ENCODE measurements at places on chromosomes 6 and 20.

DNA sequence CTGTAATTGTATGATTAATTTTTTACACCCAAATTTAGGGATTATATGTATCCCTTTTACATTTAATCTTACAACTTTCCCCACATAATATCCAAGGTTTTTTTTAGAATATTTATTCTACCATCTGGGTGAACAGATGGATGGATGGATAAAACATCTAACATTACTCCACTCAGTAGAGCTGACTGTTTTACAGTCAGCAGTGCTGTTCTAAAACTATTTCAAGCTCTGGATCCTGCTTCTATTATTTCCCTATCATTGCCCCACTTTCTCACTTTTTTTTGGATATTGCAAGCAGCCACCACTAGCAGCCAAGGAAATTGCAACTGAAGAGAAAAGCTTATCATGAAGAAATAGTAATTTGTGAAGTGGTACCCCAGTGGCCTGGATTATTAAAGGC lies 173.7 kb downstream of the ARHGAP18 start:
- DNase-seq, result no peak

GRCh38 chr20:47035026-47035590 lies 140.5 kb downstream of the EYA2 start:
- DNase-seq, result no peak

- no peak for DNase-seq
Measured at GRCh38 chr6:53009056-53009455, 14.0 kb upstream of the GSTA4 start.

DNA sequence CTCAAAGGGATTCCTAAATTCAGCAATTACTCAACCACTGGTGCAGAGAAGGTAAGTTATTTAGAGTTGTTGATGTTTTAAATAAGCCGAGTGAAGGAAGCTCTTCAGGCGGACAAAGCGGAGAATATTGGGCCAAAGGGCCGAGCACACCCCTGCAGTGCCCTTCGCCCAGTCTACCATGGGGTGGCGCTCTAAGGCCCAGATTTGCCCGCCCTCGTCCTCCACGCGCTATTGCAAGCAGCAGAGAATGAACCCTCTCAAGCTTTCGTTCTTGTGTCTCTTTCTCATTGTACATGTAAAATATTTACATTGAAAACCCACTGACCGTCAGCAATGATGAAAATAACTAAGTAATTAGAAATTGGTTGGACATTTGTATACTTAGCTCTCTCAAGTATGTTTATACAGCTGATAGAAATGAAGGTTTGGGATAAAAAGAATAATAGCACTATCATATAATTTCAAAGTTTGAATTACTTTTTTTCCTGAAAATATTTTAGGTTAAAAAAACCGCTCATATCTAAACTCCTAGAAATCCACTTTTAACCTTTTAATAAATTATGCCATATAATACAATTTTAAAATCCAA lies 195.0 kb upstream of the CEP162 start:
- DNase-seq, result peak; percentile 84

DNA sequence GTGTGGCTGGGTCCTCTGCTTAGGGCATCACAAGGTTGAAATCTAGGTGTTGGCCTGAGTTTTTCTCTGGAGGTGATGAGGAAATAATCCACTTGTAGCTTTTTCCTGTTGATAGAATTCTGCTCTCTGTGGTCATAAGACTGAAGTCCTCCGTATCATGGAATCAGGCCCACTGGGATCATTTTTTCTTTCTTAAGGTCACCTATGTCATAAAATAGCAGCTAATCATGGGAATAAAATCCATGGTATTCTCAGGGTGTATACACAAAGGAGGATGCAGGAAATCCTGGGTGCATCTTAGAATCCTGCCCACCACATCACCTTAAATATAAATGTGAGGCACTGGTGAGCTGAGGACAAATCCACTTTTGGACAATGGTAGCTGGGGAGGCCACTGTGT lies 72.7 kb downstream of the PRDM1 start:
- DNase-seq, result no peak

DNA sequence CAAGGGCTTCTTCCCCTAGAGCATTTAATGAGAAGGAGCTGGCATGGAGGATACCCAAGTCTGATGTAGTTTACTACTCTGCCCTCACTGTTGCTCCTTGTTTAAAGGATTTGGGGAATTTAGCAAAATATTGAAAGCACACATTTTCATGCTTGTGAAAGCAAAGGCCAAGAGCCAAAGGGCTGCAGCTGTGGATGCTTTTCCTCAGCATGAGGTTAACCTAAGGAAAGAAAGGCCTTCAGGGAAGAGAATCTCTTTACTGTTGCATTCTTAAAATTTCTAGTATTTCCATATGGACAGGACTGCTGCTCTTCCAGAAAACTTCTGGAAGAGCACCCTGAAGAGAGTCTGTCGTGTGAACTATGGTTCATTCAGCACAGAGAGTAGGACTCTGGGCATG lies 45.9 kb upstream of the SASH1 start:
- no peak for DNase-seq

DNA sequence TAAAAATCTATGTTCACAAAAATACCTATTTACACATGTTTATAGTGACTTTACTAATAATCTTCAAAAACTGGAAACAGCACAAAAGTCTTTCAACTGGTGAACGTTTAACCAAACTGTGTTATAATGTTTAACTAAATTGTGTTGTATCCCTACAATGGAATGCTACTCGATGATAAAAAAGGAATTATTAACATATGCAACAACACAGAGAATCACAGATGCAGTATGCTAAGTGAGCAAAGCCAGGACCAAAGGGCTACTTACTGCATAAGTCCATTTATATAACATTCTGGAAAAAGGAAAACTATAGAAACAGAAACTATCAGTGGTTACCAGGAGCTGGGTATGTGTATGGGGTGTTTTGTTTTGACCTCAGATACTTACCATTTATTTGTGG lies 602.2 kb upstream of the BTBD3 start:
- no peak for DNase-seq

GRCh38 chr6:30202366-30202765 lies 10.8 kb downstream of the TRIM26 start:
- DNase-seq, result no peak

DNA sequence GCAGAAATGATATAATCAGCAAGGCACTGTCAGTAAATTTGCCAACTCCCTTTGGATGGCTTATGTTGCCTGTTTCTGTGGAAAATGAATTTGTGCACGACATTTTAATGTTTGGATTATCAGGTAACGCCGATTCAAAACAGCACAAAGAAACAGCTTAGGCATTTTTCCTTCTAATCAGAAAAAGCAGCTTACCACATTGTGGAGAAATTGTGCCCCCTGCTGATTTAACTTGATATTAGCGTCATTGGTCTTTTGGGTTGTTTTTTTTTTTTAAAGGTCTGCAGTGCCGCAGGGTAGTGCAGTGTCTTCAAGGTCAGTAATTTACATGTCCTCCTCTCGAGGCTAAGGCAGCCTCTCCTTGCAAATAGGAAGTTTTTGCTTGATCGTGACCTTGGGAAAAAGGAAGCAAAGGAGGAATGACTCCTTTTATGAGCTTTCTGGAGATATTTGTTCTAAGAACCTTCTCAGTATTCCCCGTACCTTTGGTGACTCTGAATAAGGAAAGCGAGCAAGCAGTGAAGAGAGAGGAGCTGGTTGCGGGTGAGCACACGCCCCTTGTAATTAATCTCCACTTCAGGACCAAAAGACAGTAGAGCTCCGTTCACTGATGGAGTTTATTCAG lies 79.1 kb downstream of the ELOVL4 start:
- peak; percentile 71 for DNase-seq

DNA sequence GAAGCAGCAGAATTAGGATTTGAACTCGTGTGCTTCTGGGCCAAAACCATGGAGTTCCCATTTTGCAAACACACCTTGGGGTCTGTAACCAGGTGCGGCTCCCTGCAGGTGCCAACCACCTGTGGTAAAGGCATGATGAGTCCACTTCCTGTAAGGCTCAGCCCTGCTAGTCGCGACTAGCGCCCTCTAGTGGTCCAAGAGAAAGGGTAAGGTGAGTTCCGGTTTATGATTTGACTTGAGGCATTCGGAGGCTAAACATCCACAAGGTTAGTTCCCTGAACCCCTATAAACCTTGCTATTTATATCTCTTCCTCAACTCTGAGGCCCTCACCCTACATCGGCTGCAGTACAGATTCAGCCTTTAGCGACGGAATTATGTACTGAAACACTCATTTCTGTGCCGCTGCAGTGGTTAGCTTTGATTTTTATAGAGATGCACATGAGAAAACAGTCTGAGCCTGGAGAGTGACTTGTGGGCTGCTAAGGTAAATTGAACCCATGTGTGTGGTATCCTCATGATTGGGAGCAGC lies 173.4 kb downstream of the PLCB1 start:
- DNase-seq, result peak; percentile 47

- DNase-seq, result no peak
Measured at GRCh38 chr6:49205526-49205925, 257.5 kb downstream of the MMUT start.

DNA sequence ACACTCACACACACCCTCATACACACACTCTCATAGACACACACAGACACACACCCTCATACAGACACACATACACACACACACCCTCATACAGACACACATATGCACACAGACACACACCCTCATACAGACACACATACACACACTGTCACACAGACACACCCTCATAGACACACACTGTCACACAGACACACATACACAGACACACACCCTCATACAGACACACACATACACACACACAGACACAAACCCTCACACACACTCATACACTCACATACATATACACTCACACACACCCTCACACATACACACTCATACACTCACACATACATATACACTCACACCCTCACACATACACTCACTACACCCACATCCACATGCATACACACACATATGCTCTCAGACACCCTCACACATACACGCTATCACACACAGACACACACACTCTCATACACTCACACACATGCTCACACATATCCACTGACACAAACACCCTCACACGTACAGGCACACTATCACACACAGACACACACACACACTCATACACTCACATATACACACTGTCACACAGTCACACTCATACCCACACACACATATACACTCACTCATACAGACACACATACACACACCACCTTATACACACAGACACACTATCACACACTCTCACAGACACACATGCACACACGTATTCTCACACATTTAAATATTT lies 9.1 kb downstream of the ADIG start:
- no peak for DNase-seq

DNA sequence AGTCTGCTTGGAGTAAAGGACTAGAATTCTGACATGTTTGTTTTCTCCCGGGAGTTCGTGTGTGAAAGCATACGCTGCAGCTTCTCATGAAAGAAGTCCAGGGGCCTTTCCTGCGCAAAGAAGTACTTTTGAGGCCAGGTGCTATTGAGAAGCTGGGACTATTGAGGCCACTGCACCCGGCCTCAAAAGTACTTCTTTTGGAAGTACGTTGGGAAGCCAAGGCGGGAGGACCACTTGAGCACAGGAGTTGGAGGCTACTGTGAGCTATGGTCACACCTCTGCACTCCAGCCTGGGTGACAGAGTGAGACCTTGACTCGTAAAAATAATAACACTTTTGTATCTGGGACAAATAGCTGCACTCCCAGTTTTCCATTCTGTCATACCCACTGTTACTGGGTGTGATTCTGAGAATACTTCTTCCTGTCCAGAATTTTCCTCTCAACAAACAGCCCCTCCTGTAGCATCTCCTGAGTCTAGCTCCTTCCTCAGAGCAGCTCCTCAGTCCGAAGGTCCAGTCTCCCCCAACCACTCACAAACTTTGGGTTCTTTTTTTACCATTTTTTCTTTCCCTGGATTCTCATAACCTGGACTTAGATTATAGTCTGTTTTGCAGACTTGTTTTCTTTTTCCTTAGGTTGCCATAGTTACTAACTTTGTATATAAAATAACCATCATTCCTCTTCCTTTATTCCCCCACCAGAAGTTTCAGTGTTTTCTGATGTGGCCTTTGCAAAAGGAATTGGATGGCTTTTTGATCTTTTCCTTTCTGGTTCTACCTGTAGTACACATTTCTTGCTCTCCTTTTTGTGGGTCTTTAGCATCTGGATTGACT lies 12.7 kb downstream of the STK35 start:
- no peak for DNase-seq

DNA sequence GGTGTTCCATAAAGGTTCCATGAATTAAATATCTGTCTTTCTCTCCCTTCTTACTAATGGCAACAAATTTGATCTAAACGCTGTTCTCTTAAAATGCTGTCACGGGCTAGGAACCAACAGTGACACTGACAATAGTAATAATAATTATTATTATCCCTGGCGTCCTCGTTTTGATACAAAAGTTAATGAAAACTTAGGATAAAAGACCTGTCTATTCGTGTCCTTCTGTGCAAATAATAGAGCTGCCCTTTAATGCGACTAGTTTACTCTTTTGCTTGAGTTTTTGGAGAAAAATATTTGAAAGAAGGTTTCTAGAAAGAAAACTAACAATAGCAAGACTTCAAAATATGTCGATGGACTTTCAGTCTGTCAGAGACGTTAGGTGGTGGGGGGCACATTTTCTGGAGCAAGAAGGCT lies 4.3 kb downstream of the VGLL2 start:
- no peak for DNase-seq

GRCh38 chr20:4151991-4152695 lies 136.8 kb upstream of the RNF24 start:
- peak; percentile 26 for DNase-seq

DNA sequence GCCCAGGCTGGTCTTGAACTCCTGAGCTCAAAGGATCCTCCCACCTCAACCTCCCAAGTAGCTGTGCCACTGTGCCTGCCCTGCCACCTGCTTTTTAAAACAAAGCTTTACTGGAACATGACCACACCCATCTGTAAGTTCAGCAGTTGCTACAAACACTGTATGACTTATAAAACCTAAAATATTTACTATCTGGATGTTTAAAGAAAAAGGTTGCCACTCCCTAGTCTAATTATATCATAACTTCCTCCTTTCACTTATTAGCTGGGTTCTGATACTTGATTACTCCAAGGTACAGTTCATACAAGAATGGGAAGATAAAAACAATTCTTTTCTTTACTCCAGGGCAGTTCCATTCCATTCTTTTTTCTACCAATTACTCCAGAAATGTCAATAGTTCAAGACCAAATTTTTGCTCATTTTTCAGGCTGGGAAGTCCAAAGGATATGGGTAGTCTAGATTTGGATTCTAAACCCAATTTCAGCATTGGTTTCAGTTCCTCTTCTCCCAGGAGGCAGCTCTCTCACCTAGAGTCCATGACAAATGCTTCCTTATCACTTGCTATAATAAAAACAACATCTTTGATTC lies 63.1 kb downstream of the SEC63 start:
- DNase-seq, result peak; percentile 49

- DNase-seq, result no peak
Measured at GRCh38 chr6:148907573-148907972, 160.7 kb downstream of the UST start.
